ENCODE measurements at places on chromosomes 12 and 14.

- no peak overlapping the region for H3K4me3 ChIP-seq
- no peak overlapping the region for H3K27ac ChIP-seq
- no peaks in the 10 kb centered on the region for H3K4me1 ChIP-seq
- no peaks in the 10 kb centered on the region for H3K36me3 ChIP-seq
- no peak for DNase-seq
- no peaks in the 10 kb centered on the region for H3K27me3 ChIP-seq
Observed at GRCh38 chr12:80756875-80757274, 40.2 kb downstream of the MYF5 start.

DNA sequence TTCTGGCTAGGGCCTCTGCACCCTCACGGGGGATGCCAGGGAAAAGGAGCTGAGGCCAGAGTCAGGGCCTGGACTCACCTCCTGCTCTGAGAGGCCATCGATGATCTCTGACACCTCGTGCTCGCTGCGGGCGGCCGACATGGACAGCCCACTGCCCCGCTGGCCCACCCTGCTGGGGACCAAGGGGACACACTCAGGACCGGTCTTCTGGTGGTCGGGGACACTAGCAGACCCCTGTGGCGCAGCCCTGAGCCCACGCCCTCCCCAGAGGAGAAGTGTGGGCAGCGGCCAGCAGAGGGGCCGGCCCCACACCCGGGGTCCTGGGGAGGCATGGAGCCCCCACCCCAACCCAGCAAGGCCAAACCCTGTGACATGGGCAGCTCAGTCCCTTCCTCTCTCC, 134.6 kb downstream of the RFLNA start:
- H3K4me1 ChIP-seq: peaks cover 79% of the 10 kb centered on the region
- no peak overlapping the region for H3K4me3 ChIP-seq
- H3K27me3 ChIP-seq: no peaks in the 10 kb centered on the region
- no peak for DNase-seq
- peaks cover 44% of the 10 kb centered on the region for H3K36me3 ChIP-seq

- peak within 1 kb of the TSS; percentile 99 for H3K27ac ChIP-seq
- peak; percentile 64 for DNase-seq
- H3K36me3 ChIP-seq: no peaks in the 10 kb centered on the region
- H3K4me1 ChIP-seq: peaks cover 51% of the 10 kb centered on the region
Observed at GRCh38 chr12:11649413-11650285, at the start of gene ETV6. ETV6 (plus strand) TSS chr12:11649674; CDS start chr12:11650128, 454 bp downstream.

DNA sequence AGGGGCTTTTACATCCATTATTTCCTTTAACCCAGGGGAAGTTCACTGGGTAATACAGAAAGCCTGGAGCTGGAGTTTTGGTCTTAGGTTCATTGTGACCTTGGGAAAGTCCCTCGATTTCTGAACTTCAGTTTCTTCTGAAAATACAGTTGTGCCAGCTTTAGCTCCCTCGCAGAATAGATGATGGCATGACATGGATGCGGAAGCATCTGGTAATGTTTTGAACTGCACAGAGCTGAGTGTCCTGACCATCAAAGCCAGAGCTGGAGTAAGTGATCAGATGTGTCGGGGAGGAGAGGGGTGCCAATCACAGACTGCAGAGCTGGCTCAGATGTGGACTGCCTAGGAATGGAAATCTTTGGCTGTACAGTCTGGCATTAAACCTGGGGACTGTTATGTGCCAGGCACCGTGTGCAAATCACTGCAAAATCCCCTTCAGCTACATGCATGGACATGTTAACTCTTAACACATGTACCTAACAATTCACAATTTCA, 180.9 kb downstream of the ETV6 start:
- peak overlapping the region; percentile 80 for H3K27ac ChIP-seq
- DNase-seq: no peak
- no peaks in the 10 kb centered on the region for H3K36me3 ChIP-seq
- no peaks in the 10 kb centered on the region for H3K27me3 ChIP-seq
- peaks cover 86% of the 10 kb centered on the region for H3K4me1 ChIP-seq

DNA sequence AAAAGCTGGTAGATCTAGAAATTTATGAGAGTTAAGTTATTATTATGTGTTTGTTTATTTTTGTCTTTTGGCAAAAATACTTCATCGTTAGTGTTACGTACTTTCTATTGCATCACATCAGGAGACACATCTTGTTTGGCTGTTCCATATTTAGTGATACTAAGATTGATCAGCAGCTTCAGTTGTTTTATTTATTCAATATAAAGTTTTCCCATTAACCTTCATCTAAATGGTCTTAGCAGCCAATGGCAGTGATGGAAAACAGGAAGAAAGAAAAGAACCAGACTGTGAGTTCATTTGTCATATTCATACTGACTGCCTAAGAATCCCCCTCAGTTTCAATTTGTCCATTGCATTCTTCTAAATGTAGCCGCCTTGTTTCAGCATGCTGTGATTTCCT, 122.3 kb downstream of the METTL25 start:
- H3K4me3 ChIP-seq: no peak overlapping the region
- H3K36me3 ChIP-seq: peaks cover 28% of the 10 kb centered on the region
- no peaks in the 10 kb centered on the region for H3K4me1 ChIP-seq
- DNase-seq: no peak
- H3K27me3 ChIP-seq: no peaks in the 10 kb centered on the region

- no peaks in the 10 kb centered on the region for H3K4me1 ChIP-seq
- DNase-seq: no peak
- H3K36me3 ChIP-seq: no peaks in the 10 kb centered on the region
- H3K4me3 ChIP-seq: no peak overlapping the region
- H3K27ac ChIP-seq: no peak overlapping the region
- H3K27me3 ChIP-seq: no peaks in the 10 kb centered on the region
Observed at GRCh38 chr12:80549298-80549697, 105.3 kb downstream of the PTPRQ start.

- H3K4me3 ChIP-seq: no peak overlapping the region
- H3K36me3 ChIP-seq: no peaks in the 10 kb centered on the region
- H3K4me1 ChIP-seq: no peaks in the 10 kb centered on the region
Observed at GRCh38 chr12:12600659-12601058, 11.0 kb upstream of the CREBL2 start.

DNA sequence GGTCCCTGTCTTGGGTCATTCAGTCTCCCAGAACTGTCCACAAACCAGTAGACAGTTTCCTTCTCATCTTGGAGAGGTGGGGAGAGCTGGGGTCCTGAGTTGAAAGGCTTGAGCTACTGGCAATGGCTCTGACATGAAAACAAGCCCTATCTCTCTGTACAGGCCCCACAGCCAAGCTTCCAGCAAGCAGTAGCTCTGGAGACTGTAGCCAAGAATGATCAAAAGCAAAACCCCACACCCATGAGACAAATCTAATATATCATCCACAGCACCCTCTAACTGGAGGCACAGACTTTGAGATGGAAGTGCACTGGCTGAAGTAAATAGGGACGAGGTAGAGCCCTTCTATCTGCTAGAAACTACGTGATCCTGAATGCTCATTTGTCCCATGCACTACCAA, 40.9 kb downstream of the RERG start:
- peaks cover 7% of the 10 kb centered on the region for H3K4me1 ChIP-seq
- H3K4me3 ChIP-seq: no peak overlapping the region
- H3K36me3 ChIP-seq: no peaks in the 10 kb centered on the region
- DNase-seq: no peak
- peak overlapping the region; percentile 68 for H3K27ac ChIP-seq
- peaks cover 8% of the 10 kb centered on the region for H3K27me3 ChIP-seq

DNA sequence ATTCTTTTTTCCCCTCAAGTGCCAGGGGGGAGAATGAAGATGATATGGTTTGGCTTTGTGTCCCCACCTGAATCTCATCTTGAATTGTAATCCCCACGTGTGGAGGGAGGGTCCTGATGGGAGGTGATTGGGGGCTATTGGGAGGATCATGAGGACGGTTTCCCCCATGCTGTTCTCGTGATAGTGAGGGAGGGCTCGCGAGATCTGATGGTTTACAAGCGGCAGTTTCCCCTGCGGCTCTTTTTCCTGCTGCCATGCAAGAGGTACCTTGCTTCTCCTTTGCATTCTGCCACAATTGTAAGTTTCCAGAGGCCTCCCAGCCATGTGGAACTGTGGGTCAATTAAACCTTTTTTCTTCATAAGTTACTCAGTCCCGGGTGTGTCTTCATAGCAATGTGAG, 173.7 kb downstream of the CAND1 start:
- no peaks in the 10 kb centered on the region for H3K27me3 ChIP-seq
- DNase-seq: no peak
- no peak overlapping the region for H3K27ac ChIP-seq
- no peaks in the 10 kb centered on the region for H3K36me3 ChIP-seq

DNA sequence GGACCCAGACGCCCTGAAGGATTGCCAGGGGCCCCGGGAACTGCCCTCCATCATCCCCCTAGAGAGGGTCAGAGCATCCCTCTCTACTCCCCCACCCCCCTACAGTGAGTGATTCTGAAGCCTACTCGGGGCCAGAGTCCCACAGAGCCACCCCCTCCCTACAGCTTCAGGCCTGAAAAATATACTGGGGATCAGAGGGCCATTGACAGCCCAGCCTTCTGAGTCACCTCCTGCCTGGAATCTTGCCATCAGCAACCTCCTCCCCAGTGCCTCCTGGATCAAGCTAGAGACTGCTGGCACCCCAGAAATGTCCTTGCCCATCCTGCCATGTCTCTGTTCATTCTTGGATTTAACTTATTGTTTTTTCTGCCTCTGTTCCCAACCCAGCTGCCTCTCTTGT, 21.7 kb upstream of the MIA2 start:
- H3K4me3 ChIP-seq: no peak overlapping the region
- H3K27ac ChIP-seq: no peak overlapping the region
- no peaks in the 10 kb centered on the region for H3K27me3 ChIP-seq
- no peaks in the 10 kb centered on the region for H3K4me1 ChIP-seq

DNA sequence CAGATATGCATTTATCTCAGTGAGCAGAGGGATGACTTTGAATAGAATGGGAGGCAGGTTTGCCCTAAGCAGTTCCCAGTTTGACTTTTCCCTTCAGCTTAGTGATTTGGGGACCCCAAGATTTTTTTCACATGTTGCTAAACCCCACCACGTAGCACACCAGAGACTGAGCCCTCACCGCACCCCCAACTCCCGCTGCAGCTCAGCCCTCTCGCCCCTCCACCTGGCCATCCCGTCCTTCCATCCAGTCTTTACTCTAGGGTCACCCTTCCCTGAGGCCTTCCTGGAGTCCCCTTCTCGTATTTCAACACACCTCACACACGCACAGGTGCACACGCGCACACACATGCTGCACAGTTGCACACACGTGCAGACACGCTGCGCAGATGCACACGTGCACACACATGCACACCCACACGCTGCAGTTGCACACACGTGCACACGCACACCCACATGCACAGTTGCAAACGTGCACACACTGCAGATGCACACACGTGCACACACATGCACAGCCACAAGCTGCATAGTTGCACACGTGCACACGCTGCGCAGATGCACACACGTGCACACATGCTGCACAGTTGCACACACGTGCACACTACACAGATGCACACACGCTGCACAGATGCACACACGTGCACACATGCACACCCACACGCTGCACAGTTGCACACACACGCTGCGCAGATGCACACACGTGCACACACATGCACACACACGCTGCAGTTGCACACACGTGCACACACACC, 30.0 kb downstream of the HSP90AA1 start:
- DNase-seq: no peak
- H3K27me3 ChIP-seq: no peaks in the 10 kb centered on the region
- H3K4me1 ChIP-seq: peaks cover 7% of the 10 kb centered on the region

GRCh38 chr12:7344833-7345606, 41.1 kb downstream of the ACSM4 start:
- no peak overlapping the region for H3K27ac ChIP-seq
- no peaks in the 10 kb centered on the region for H3K36me3 ChIP-seq
- H3K27me3 ChIP-seq: no peaks in the 10 kb centered on the region
- no peak for DNase-seq
- no peak overlapping the region for H3K4me3 ChIP-seq

GRCh38 chr14:89137526-89138163, 279.4 kb downstream of the FOXN3 start:
- H3K4me3 ChIP-seq: no peak overlapping the region
- peaks cover 5% of the 10 kb centered on the region for H3K4me1 ChIP-seq
- H3K36me3 ChIP-seq: no peaks in the 10 kb centered on the region
- H3K27me3 ChIP-seq: no peaks in the 10 kb centered on the region

DNA sequence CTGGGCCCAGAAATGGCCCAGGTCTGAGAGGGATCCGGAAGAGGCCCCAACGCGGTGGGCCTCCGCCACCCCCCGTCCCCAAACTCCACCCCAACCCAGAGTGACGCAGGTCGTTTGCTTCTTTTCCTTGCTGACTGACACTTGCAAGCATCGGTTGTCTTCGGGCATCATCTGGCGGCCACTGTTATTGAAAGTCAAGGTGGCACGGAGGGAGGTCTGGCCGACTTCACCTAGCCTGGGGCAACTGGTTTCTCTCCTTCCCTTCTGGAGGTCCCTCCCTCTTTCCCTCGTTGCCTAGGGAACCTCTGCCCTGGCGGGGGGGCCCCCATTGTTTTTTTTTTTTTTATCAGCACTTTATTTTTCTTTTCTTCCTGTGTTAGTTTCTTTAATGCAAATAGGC, 241.8 kb downstream of the ALG10 start:
- no peak overlapping the region for H3K27ac ChIP-seq
- DNase-seq: no peak
- no peak overlapping the region for H3K4me3 ChIP-seq
- H3K4me1 ChIP-seq: no peaks in the 10 kb centered on the region

DNA sequence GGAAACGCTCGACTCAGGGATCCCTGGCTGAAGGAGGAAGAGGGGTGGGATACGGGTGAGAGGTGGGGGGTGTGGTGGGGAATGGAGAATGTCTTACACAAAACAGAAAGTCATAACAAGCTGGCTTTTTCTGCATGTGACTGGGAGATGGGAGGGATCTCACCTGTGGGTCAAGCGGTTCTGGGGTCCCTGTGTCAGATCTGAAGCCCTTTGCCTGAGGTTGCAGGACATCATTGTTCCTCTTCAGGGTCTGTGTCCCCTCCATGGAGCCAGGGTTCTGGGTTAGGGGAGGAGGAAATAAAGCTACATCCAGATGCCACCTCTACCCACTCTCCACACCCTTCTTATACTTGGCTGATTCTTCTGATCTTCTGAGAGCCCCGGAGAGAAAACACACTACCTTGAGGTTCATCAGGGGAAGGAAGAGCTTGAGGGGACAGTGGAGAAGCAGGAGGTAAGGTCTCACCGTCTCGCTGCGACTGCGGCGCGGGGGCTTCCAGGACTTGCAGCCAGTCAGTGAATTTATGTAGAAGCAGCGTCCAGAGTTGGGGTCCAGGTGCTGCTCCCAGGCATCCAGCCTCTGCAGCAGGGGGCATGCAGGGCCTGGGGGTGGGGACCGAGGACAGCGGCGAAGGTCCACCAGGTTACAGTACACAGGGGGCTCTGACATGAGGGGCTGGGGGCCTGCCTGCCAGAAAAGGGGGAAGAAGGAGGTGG, 2.5 kb downstream of the ARHGAP9 start:
- peaks cover 20% of the 10 kb centered on the region for H3K4me1 ChIP-seq
- peaks cover 99% of the 10 kb centered on the region for H3K27me3 ChIP-seq
- peak overlapping the region; percentile 64 for H3K4me3 ChIP-seq
- no peak for DNase-seq
- no peaks in the 10 kb centered on the region for H3K36me3 ChIP-seq

GRCh38 chr12:30117483-30117882, 333.7 kb upstream of the TMTC1 start:
- H3K36me3 ChIP-seq: no peaks in the 10 kb centered on the region
- no peak for DNase-seq
- H3K27ac ChIP-seq: no peak overlapping the region
- no peak overlapping the region for H3K4me3 ChIP-seq
- H3K4me1 ChIP-seq: no peaks in the 10 kb centered on the region

- no peak overlapping the region for H3K27ac ChIP-seq
- no peaks in the 10 kb centered on the region for H3K27me3 ChIP-seq
Observed at GRCh38 chr14:38171197-38171596, 36.5 kb upstream of the SSTR1 start.
